Type B pancreatic cell (in vitro differentiated cells): ENCODE measurements at places on chromosomes 13 and 19. TPM values are rescaled to one million over a fixed set of nuclear protein-coding genes. Genes with fewer than 3 reads are reported as not detected.

SKA3 gene
- 7.6 and 20.5 TPM in 2 replicates for total RNA-seq

SPATA13 gene
- 15.2 and 22.0 TPM in 2 replicates for total RNA-seq

CALR3 gene
- total RNA-seq, result not detected in 2 replicates

- DNase-seq, result no peak
These were observed 118.2 kb downstream of the SIPA1L3 start for GRCh38 chr19:38024992-38025908.

GRCh38 chr19:20840371-20840770 lies 64.3 kb downstream of the ZNF66 start:
- DNase-seq, result no peak

DNA sequence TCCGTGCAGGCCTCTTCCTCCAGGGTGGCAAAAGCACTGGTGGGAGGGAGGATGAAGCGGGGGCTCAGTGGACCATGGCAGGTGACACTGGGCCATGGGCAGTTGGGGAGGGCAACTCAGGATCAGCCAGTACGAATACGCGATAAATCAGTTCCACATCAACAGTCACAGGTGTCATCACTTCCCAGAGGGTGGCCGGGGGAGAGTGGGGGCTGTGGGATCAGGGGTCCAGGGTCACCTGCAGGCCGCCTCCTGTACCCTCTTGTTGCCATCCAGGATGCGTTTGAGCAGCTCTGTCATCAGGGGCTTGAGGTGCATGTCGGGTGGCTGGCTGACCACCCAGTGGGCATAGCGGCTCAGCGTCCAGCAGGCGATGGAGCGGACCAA lies 9.9 kb upstream of the FBXW9 start:
- no peak for DNase-seq

DNA sequence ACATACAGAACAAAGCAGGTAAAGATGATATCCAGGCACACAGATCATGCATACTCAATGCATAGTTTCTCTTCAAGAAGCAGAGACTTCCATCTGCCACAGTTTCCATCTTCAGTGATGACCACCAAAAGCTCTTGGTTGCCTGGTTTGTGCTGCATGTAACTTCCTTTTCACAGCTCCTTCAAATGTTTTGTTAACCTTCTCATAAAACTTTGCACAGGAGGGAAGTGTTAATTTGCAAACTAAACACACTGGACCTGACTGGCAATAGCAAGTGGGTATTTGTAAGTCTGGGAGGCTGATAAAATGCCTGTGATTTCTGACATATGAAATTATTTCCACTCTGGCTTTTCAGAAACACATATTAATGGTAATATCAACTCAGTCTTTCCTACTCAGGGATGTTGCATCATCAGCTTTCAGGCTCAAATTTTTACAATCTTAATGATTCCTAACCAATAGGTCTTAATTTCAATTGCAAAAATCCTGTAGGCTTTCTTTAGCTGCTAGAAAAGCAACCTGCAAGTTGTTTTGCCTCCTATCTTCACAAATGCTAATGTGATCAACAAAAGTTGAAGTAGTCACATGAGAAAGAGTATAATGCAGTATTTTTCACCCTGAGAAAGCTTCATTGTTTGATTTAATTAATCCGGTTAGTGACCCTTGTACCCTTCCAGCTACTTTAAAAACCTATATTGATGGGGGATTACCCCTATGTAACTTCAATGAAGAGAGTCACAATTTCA lies 575.6 kb downstream of the DIAPH3 start:
- DNase-seq, result no peak

DNA sequence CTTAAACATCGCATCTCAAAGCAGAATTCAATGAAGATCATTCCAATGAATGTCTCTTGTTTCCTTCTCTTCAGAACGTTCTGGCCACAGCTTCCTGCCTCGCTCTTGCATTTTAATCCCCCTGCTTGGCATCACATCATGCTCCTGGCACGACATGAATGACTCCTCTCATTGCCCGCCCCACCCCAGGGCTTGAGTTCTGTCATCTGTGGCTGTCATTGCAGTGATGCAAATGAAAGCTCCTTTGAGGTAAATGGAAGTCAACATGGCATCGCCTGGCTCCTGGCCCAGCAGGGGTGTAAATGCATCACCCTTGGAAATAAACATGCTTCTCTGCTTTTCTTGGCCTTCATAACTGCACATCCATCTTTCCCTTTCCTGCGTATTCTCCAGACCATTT lies 48.6 kb downstream of the SCEL start:
- DNase-seq, result no peak

DNA sequence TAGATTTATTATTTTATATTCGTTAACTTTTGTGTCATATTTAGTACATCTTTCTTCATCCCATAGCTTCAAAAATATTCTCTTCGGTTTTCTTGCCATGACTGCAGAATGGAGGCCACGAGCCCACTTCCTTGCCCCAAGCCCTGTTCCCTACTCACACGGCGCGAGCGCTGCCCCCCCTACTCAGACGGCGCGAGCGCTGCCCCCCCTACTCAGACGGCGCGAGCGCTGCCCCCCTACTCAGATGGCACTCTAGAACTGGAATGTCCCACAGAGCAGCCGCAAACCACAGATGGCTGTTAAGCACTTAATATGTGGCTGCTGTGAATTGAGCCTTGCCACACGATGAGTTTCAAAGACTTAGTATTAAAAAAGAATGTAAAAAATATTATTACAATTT lies 102.2 kb upstream of the PEG3 start:
- peak; percentile 83 for DNase-seq

GRCh38 chr19:31718032-31718431 lies 368.8 kb upstream of the TSHZ3 start:
- DNase-seq, result no peak

- DNase-seq, result no peak
These were observed 4.0 kb upstream of the PNMA8B start for GRCh38 chr19:46499692-46500091.

DNA sequence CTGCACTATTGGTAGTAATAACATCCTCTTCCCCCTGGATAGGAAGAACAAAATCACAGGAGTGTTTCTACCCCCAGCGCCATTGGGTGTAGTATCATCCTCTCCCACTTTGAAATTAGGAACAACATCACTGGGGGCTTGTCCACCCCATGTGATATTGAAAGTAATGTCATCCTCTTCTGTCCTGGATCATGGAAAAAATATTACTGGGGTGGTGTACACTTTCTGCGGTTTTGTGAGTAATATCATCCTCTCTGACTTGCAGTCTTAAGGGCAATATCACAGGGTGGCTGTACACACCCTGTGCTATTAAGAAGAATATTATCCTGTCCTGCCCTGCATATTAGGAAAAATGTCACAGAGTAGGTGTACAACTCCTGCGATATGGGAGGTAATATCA lies 4.9 kb upstream of the RGCC start:
- no peak for DNase-seq

DNA sequence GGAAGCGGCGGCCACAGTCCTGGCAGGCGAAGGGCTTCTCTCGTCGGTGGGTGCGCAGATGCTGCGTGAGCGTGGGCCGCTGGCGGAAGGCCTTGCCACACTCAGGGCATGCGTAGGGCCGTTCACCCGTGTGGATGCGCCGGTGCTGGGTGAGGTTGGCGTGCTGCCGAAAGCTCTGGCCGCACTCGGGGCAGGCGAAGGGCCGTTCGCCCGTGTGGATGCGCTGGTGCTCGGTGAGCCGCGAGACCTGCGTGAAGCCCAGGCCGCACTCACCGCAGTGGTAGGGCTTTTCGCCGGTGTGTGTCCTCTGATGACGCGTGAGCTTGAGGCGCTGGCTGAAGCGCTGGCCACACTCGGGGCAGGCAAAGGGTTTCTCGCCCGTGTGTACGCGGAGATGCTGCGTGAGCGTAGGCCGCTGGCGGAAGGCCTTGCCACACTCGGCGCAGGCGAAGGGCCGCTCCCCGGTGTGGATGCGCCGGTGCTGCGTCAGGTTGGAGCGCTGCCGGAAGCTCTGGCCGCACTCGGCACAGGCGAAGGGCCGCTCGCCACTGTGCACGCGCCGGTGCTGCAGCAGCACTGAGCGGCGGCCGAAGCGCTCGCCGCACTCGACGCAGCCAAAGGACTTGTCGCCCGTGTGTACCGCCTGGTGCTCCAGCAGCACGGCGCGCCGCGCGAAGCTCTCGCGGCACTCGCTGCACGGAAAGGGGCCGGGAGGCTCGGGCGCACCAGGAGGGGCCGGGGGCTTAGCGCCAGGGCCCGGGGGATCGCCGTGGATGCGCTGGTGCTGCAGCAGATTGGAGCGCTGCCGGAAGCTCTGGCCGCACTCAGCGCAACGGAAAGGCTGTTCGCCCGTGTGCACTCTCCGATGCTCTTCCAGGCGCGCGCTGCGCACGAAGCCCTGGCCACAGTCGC lies 4.0 kb upstream of the UBE2M start:
- no peak for DNase-seq
